Activated naive CD4-positive, alpha-beta T cell treated with anti-CD3 and anti-CD28 coated beads for 36 hours (primary cell): ENCODE measurements at places on chromosomes 6 and 20. TPM values are rescaled to one million over a fixed set of nuclear protein-coding genes. Genes with fewer than 3 reads are reported as not detected.

Gene FITM2
- 2.1 TPM for total RNA-seq

Gene SMPDL3A
- 0.31 TPM for total RNA-seq

Gene WFDC2
- total RNA-seq: 0.83 TPM

Gene CRISP3
- total RNA-seq: not detected

Gene WFDC10B
- total RNA-seq: not detected

Gene GDAP1L1
- 0.50 TPM for total RNA-seq

Gene MCHR2
- total RNA-seq: not detected

Gene OPN5
- total RNA-seq: not detected

Gene OR2H1
- total RNA-seq: not detected

Gene C20orf204
- 1.1 TPM for total RNA-seq

Gene STAU1
- 50.6 TPM for total RNA-seq

Gene ARMH2
- total RNA-seq: not detected

Gene RNF5
- 39.9 TPM for total RNA-seq

Gene C6orf52
- total RNA-seq: 3.9 TPM

Gene BPIFB6
- total RNA-seq: not detected

Gene PGK2
- not detected for total RNA-seq

Gene ARFGEF3
- 0.72 TPM for total RNA-seq

Gene C20orf144
- total RNA-seq: 0.15 TPM
